Melanocyte of skin (primary cell): ENCODE measurements at places on chromosomes 2 and 18. TPM values are rescaled to one million over a fixed set of nuclear protein-coding genes. Genes with fewer than 3 reads are reported as not detected.

Gene CHRNG
- not detected in 2 replicates for total RNA-seq

Gene RTKN
- 41.6 and 62.5 TPM in 2 replicates for total RNA-seq

Gene DSG4
- total RNA-seq = not detected in 2 replicates

Gene RNPEPL1
- 18.6 and 19.0 TPM in 2 replicates for total RNA-seq

Gene ODC1
- total RNA-seq = 40.3 and 45.0 TPM in 2 replicates

Gene RHOB
- total RNA-seq = 111 and 169 TPM in 2 replicates

Gene CCBE1
- total RNA-seq = under 0.01 TPM in 1 of 2 replicates, not detected in the other

Gene WDR35
- 24.0 and 29.5 TPM in 2 replicates for total RNA-seq

Gene RNF125
- total RNA-seq = 7.9 and 9.3 TPM in 2 replicates

Gene CD8B2
- total RNA-seq = not detected in 2 replicates

Gene COL6A3
- total RNA-seq = 0.62 and 3.3 TPM in 2 replicates

Gene DOK6
- total RNA-seq = under 0.01 TPM in 1 of 2 replicates, not detected in the other

Gene HNMT
- total RNA-seq = 62.3 and 62.6 TPM in 2 replicates
